Gastroesophageal sphincter (tissue), 4 donors: ENCODE measurements at places on chromosomes 5 and 9. TPM values are rescaled to one million over a fixed set of nuclear protein-coding genes. Genes with fewer than 3 reads are reported as not detected.

UBE2QL1 gene
- 0.40 TPM for total RNA-seq

LRRC19 gene
- not detected for total RNA-seq

CD14 gene
- total RNA-seq, result 54.9 TPM

ANKRD33B gene
- total RNA-seq, result 4.4 TPM

ZNF658 gene
- 8.2 TPM for total RNA-seq

OLFML2A gene
- total RNA-seq, result 21.7 TPM

QRFP gene
- total RNA-seq, result not detected
